A549 (cell line): ENCODE measurements at places on chromosomes 16 and 17. TPM values are rescaled to one million over a fixed set of nuclear protein-coding genes. Genes with fewer than 3 reads are reported as not detected.

GRCh38 chr17:73090396-73091202, 1.9 kb downstream of the SLC39A11 start:
- no peak for DNase-seq

DNA sequence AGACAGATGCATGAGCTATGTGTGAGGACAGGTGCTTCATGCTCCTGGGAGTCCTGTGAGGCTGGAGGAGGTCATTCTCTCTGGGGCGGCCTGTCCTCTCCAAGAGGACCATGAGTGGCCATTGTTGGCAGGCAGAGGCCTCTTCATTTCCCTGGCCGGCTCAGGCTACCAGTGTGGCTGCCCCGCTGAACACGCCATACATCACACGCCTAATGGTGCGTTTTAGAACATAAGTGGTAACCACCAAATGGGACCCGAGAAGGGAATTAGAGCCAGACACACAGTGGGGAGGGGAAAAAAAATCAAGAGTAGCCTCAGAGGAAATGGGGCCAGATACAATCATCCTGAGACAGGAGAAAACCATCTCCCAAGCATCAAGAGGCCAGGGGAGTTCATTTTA, 140.0 kb downstream of the SPACA3 start:
- DNase-seq, result no peak

- DNase-seq, result no peak
Measured at GRCh38 chr17:57296231-57296630, 39.9 kb downstream of the MSI2 start.

The RNF112 gene
- 0.66 to 2.7 TPM (median 1.4 TPM) in 3 replicates for polyA plus RNA-seq

GRCh38 chr16:81767987-81768592, 11.0 kb upstream of the PLCG2 start:
- DNase-seq, result peak; percentile 56

The GNGT2 gene
- polyA plus RNA-seq, result 0.25 to 0.34 TPM (median 0.31 TPM) in 3 replicates

The HEATR9 gene
- polyA plus RNA-seq, result not detected in 3 replicates

DNA sequence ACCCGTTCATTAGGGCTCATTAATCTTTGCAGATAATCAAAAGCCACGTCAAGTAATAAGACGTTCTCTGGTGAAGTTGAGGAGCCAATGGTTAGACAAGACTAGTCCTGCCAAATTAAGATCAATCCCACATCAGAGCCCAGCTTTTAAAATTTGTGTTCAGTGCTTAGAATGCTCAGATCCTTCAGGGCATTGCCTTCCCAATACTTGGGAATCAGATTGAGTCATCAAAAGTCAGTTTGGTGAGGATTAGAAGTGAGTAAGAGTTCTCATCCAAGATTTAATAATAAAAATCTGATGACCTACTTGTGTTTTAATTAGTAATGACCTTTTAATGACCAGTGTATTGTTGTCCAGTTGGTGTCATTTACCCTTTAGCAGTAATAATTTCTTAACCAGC, 19.8 kb downstream of the MAP2K4 start:
- DNase-seq, result no peak

DNA sequence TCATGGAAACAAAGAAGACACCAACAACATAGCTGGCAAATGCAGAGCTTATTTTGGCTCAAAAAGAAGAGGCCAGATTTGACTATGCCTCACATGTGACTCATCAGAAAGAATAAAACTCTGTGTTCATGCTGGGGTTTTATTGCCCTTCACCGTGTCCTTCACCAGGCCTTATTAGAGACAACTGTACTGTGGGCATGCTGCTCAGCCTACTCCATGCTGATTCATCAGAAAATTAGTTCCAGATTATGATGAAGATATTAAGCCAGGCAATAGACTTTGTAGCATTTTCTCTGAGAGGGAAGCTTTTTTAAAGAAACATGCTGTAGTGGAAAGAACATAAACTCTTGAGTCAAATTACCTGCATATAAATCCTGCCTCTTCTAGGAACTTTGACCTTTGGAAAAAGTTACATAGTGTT, 89.8 kb downstream of the CYB561 start:
- DNase-seq, result no peak
